ENCODE measurements at places on chromosomes 4 and X.

DNA sequence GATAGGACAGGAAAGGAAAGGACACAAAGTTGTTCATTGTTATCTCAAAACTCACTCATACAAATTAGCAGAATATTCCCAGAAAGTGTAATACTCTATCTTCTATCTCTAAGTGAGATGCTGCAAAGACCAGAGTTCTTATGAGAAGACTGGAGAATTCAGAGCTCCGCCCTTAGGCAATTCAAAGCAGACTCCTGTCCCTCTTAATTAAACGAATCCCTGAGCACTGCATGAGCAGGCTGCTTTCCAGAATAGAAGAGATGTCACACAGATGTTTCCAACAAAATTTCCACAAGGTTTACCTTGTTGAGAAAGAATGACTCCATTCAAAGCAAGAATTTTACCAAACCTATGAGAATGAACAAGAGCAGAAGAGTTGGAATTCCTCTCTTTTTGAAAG is 630.8 kb upstream of the INTU start:
- DNase-seq: no peak

DNA sequence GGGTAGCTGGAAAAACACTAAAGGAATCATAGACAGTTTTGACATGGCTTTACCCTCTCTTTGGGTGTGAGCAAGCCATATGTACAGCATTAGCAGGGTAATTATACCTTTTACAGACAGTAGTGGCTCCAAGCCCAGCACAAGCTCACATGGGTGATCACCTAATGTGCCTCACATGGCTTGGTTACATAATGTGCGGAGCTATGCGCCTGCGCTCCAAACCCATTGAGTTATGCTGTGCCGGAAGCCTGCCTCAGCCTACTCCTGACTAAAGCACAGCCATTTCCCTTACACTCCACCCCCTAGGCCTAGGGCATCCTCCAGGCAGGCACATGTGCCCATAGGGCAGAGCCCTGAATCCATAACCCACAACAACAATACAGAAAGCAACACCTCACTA is 6.5 kb upstream of the TSPAN5 start:
- no peak for DNase-seq

DNA sequence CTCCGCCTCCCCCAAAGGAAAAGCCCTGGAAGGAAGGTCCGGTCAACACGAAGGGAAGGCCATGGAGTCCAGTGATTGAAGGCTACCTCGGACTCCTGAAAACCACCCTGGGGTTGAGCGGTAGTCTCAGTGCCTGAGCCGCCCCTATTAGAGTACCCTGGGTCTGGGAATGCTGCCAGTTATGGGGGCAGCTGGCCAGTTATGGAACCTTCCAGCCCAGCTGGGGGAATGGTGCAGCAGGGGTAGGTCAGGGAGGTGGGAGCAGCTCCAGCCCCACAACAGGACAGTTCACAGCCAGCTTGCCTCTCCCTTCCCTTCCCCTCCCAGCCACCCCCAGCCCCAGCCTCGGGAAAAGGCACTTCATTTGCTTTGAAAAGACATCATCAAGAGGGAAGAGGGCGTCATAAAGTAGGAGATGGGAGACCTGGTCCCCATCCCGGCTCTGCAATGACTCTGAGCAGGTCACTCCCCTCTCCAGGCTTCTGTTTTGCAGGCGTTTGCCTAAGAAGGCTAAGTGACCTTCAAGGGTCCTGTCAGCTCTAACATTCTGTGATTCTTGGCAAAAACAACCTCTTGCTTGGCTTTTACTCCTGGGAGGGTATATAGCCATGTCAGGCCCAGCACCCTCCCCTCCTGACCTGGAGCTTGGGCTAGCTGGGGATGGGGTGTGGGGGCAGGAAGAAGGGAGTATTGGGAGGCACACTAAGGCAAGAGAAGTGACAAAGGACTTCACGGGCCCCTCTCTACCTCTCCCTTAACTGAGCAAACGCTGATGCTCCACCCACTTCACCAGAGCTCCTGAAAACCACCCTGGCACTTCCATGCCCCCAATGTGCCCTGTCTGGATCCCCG is 8.0 kb downstream of the APLN start:
- DNase-seq: no peak

- DNase-seq: no peak
Measured at GRCh38 chr4:154417373-154417673, 74.3 kb downstream of the DCHS2 start.

GRCh38 chr4:118141240-118141639 is 107.0 kb downstream of the NDST3 start:
- no peak for DNase-seq

GRCh38 chrX:104315555-104315954 is 60.8 kb upstream of the ESX1 start:
- DNase-seq: no peak

DNA sequence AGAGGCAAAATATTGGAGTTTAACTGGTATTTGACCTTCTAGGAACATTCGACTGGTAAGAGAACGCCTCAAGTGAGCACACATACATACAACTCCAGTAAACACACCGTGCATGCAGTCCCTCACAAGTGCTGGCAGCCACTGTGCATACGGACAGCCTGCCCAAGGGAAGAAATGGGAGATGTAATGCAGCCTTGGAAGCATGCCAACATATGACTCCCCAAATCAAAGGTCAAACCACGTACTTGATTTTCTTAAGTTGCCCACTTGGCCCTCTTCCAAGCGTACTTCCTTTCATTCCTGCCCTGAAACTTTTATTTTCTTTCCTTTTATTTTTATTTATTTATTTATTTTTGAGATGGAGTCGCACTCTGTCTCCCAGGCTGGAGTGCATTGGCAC is 206.6 kb downstream of the SPRY1 start:
- DNase-seq: no peak

- DNase-seq: no peak
Measured at GRCh38 chrX:40011322-40012038, 86.3 kb downstream of the BCOR start.

- no peak for DNase-seq
Measured at GRCh38 chrX:153517946-153518834, 748 bp downstream of the ATP2B3 start.

DNA sequence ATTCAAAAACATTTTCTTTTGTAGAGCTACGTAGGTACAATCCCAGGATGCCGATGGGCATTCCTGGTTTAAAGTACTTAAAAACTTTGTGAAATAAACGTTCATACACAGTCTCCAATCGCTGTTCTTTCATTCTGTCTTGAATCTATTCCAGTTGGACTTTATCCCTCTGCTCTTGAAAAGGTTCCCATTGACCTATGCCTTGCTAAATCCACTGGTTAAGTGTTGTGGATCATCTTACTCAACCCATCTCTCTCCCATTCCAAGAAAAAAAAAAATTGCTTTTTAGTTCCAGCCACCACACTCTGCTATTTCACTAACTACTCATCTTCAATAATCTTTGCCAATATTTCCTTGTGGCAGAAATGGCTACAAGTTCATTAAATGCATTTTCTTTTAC is 542.3 kb upstream of the GRIA3 start:
- no peak for DNase-seq

DNA sequence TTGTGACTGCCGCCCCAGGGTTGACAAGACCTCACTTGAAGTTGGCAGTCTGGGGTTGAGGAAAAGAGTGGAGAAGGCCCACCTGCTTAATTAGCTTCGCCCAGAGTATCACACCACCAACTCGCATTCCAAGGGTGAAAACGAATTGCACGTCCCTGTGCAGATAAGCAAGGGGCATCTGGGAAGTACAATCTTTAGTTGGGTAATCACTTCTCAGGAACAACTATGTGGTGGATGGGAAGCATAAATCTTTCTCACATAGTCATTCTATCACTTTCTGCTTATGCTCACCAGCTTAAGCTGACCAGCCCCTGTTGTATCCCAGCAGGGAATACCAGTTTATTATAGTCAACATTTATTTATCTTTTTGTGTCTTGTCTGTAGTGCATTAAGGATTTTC is 14.3 kb downstream of the SPCS3 start:
- DNase-seq: no peak

- no peak for DNase-seq
Measured at GRCh38 chr4:182918044-182918607, 940 bp upstream of the DCTD start.

DNA sequence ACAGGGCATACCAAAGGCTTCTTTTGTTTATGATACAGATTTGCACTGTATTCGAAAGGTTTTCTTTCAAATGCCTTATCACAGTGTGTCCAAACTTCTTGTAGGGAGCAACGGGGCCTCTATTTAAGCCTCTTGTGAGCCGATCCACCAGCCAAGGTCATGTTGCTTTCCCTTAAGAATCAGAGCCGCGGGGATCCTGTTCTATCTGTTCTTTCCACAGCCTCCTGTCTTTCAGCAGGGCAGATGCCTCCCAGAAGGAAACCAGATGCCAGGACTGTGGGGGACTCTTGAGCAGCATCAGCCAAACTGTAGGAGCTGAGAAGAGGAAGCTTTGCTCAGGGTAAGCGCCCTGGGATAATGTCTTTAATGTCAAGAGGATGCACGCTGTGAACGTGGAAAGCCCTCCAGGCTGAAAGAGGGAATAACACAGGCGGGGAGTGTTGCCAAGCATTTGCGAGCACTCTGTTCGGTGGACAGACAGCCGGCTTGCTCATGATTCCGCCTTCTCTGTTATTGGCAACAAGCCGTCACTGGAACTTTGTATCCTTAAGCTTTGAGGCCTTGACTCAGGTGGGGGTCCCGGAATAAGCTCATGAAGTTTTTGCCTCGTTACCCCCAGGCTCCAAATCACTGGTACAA is 279.8 kb upstream of the FRG1 start:
- no peak for DNase-seq

DNA sequence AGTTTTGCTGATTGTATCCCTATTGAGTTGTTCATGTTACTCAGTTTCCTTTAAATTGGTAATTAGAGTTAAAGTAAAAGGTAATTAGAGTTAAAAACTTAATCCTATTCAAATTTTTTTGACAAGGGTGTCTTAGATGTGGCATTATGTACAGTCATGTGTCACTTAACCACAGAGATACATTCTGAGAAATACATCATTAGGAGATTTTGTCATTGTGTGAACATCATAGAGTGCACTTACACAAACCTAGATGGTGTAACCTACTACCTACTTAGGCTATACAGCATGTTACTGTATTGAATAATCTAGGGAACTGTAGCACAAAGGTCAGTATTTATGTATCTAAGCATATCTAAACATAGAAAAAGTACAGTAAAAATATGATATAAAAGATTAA is 39.2 kb downstream of the BEX3 start:
- no peak for DNase-seq

- no peak for DNase-seq
Measured at GRCh38 chr4:56681158-56681852, at the start of gene HOPX. Gene HOPX (minus strand): TSS chr4:56681296. CDS start chr4:56657816, 23,480 bp downstream.

- no peak for DNase-seq
Measured at GRCh38 chr4:126191536-126191935, 876.8 kb downstream of the FAT4 start.

- no peak for DNase-seq
Measured at GRCh38 chr4:121706595-121707021, 9.8 kb upstream of the ANXA5 start.

GRCh38 chr4:78601013-78601412 is 49.4 kb downstream of the ANXA3 start:
- DNase-seq: no peak

DNA sequence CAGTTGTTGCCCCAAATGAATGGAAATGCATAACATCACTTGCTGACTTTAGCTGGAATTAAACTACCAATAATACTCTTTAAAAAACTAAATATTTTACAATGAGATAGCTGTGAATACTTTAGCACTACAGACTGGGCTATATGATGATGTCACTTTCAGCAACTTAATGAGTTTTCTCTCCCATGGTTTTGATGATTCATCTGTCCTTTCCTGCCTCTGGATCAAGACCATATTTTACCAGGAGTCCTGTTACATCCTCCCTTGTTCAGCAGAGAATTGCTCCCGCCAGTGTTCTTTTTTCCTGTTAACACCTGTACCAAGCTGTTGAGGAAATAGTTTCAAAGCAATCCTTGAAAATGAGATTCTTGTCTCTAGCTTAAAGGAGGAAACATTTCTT is 543.0 kb downstream of the SPRY1 start:
- DNase-seq: no peak

DNA sequence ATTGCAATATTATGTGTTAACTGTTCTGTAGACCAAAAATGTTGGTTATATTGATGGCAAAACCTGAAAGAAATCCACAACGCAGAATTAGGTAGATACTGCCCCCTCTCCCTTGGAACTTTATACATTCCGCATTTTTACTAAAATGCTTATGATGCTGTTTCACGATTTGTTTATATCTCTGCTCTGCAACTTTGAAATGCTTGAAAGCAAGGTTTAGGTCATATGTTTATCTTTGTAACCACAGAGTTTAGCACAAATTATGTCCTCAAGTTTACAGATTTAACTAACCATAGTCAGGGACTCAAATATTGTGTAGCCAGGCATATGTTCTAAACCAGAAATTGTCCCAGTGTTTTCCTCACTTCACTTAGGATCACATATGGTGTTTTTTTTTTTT is 66.1 kb upstream of the H2AZ1 start:
- no peak for DNase-seq

DNA sequence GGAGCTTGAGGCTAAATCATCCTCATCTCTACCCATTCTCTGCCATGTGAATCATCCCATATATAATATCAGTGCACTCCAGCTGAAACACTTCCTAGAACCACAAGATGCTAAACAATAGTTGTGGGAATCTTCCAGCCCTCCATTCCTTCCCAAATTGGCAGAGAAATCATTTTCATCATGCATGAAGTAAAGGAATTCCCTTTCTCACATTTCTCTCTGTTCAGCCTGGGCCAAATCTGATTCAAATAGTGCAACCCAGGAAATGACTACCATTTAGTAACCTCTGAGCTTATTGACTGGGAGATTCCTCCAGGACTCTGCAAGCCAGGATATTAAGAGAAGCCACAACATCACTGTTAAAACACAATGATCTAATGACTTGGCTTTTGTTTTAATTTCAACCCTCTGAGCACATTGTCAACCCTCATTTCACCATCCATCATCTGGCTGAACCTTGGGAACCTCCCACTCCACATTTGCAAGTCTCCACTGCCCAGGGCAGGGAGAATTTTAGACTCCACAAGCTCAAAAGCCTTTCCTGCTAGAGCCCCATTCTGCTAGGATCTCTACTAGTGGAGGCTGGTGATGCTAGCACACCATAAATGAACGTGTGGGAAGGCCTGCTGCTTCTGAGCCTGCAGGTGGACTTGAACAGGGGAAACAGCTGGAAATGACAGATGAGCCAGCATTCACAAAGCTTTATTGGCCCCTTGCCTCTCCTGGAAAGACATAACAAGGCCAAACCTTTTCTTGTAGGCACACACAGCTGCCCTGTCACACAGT is 133.9 kb downstream of the TET2 start:
- no peak for DNase-seq

DNA sequence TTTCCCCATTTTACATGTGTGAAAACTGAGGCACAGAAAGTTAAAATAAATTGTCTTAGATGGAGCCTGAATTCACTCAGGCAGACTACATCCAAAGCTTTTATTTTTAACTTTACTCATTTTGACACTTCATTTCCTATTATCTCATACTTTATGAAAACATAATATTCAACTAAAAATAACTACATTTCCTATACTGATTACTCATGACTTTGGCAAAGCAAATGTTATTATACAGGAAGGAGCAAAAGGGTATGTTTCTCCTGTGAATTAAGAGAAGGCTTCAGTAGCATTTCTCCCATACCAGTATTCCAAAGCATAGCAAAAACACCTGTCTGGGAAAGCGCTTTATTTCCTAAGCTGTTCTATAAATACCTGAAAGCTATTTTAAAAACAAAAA is 178.6 kb downstream of the ADAMTS3 start:
- DNase-seq: no peak
